ENCODE measurements at places on chromosomes 5 and 9.

DNA sequence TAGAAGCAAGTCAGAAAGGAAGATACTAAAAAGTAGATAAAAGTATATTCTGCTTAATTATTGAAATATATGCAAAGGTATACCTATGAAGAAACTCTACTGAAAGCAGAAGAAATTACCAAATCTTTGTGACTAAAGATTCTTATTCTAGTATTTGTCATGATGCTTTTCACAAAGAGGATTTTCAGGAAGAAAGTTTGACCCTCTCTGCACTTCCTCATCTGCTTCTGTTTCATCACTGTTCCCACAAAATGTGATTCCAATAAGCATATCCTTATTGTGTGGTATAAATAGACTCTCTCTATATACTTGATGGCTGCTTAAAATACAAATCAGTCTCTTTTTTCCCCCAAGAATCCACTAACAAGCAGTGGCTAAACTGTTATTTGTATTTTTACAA is 2139.6 kb upstream of the ACO1 start:
- DNase-seq: no peak

- DNase-seq: no peak
Observed at GRCh38 chr9:108150736-108151586, 661.4 kb upstream of the KLF4 start.

- peak; percentile 48 for DNase-seq
Observed at GRCh38 chr5:92518318-92518904, 1062.6 kb downstream of the NR2F1-AS1 start.

DNA sequence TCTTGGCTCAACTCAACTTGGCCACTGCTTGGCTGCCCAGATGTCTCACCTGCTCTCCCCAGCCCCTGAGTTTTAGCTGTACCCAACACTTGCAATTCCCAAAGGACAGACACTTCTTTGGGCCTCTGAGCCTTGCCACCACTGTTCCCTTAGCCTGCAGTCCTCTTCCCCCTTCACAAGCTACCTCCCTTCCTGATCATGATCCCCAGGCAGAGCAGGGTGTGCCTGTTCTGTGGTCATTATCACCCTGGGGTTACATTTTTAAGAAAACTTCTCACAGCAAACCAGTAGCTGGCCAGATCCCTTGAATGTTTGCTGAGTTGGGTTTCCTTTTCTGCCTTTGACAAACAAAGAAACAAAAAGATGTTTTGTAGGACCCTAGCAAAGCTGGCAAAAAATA is 87.5 kb upstream of the PRRC1 start:
- DNase-seq: no peak

- no peak for DNase-seq
Observed at GRCh38 chr5:10666531-10667299, 94.3 kb downstream of the DAP start.

DNA sequence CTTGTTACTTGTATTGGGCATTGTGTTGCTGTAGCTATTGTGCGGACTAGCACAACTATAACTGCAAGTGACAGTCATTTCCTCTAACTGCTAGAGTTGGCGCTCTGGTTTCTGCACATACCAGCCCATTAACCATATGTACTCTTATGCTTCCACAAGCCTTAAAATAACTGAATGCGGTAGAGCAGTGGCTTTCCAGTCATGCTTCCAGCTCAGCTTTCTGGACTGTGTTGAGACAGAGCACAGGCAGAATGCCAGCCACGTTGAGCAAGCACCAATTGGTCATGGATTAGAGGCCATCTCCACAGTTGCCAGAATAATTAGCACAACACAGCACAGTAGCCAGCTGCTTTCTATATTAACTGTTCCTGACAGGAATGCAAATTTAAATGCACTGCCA is 12.2 kb downstream of the INVS start:
- DNase-seq: no peak
